ENCODE measurements at places on chromosomes 7 and 10. TPM values are rescaled to one million over a fixed set of nuclear protein-coding genes. Genes with fewer than 3 reads are reported as not detected.
A peak's percentile ranks its signal among the peaks of the same experiment; 100 is the strongest.

Gene PNLIPRP1
- polyA plus RNA-seq, result 9.2 TPM

Gene VSTM2A
- 0.68 TPM for polyA plus RNA-seq

DNA sequence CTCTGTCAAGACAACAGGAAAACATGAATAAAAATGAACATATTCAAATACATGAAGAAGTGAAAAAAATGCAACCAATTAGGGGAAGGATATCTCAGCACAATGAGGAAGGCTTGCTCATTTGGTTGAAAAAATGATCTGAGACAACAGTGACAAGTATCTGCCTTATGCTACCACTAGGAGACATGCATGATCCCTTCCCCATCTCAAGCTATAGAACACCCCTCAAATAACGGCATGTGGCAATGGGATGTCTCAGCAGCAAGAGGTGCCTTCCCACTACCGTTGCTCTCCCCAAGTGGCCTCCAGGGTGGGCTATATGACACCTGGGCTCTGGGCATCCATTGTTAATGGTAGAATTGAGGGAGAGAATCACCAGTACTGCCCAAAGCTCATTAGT lies 98.1 kb upstream of the RSU1 start:
- H3K27me3 ChIP-seq, result no peaks in the 10 kb centered on the region
- no peak overlapping the region for H3K27ac ChIP-seq
- no peak for DNase-seq
- no peaks in the 10 kb centered on the region for H3K4me1 ChIP-seq
- H3K36me3 ChIP-seq, result no peaks in the 10 kb centered on the region

DNA sequence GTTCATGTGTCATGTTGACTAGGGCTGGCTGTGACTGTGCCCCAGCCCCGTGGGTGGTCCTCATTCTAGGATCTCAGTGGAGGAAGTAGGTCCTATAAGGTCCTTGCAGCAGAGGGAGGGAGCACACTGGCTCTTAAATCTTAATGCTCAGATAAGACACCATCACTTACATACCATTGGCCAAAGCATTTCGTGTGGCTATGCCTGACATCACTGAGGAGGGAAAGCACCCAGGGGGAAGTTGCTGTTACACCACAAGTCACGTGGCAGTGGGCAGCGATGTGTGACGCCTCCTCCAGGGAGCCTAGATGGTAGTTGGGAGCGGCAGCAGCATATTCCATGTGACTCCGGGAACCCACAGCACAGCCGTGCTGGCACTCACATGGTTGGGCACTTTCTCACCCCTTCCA lies 224.7 kb upstream of the SH2B2 start:
- H3K4me3 ChIP-seq, result no peak overlapping the region
- no peak overlapping the region for H3K27ac ChIP-seq
- H3K4me1 ChIP-seq, result peaks cover 15% of the 10 kb centered on the region
- no peaks in the 10 kb centered on the region for H3K36me3 ChIP-seq
- no peak for DNase-seq

DNA sequence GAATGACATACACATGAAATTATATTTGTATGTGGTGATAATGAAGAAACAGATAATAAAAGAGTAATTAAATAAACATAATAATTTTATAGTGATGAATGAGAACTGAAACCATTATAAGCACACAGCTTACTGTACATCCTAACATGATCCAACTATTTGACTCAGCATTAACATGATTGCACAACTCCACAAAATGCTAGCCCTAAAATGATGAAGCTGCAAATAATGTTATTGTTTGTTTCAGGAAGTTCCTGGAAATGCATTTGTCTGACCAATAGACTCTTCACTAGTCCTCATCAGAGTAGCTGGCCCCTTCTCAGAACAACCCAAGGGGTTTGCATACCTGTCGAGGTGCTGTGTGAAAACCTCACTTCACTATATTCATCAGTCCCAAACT lies 115.5 kb downstream of the RTKN2 start:
- no peaks in the 10 kb centered on the region for H3K4me1 ChIP-seq
- no peak overlapping the region for H3K4me3 ChIP-seq
- no peaks in the 10 kb centered on the region for H3K36me3 ChIP-seq
- DNase-seq, result peak; percentile 19
- no peak overlapping the region for H3K27ac ChIP-seq
- no peaks in the 10 kb centered on the region for H3K27me3 ChIP-seq

GRCh38 chr7:86749741-86750665 lies 106.3 kb downstream of the GRM3 start:
- no peak overlapping the region for H3K4me3 ChIP-seq
- no peak overlapping the region for H3K27ac ChIP-seq
- H3K36me3 ChIP-seq, result no peaks in the 10 kb centered on the region
- H3K27me3 ChIP-seq, result no peaks in the 10 kb centered on the region
- H3K4me1 ChIP-seq, result no peaks in the 10 kb centered on the region

DNA sequence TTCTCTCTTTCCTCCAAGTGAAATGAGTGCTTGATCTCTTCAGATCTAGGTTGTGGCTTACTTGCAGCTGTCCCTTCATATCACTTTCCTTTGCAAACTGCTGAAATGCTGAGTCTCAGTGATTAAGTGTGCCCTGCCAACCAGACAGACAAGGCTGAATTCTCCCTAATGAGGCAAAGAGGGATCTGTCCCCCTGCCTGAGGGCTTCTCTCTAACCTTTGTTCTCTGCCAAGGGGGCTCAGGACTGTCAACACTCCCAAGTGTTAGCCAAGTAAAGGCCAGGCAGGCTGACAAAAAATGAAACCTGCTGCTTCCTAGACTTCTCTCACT lies at the start of gene MSS51:
Gene MSS51 (minus strand): TSS at position 24 of the 330 bp plus-strand sequence. CDS start 5,277 bp downstream, outside the sequence.
- no peak within 1 kb of the TSS for H3K27ac ChIP-seq
- H3K4me1 ChIP-seq, result no peaks in the 10 kb centered on the region
- no peaks in the 10 kb centered on the region for H3K27me3 ChIP-seq
- no peak within 1 kb of the TSS for H3K4me3 ChIP-seq
- no peak for DNase-seq
- peaks cover 48% of the 10 kb centered on the region for H3K36me3 ChIP-seq

DNA sequence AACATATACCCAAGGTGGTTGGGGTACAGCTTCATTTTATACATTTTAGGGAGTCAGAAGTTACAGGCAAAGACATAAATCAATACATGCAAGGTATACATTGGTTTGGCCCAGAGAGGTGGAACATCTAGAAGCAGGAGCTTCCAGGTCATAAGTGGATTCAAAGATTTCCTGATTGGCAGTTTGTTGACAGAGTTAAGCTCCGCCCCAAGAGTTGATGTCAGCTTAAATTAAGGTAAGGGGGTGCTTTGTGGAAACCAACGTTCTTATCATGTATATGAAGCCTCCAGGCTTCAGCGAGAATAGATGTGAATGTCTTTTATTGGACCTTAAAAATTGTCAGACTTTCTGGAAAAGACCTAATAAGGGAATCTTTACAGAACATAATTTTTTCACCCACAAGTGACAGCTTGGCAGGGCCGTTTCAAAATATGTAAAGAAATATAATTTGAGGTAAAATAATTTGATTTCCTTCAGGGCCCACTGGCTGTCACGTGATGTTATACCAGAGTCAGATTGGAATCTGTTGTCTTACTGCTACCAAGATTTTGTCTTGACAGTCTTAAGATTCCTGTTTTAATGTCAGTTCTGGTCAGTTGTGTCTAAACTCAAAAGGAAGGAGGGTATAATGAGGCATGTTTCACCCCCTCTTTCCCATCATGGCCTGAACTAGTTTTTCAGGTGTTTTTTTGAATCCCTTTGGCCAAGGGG lies 6.3 kb upstream of the PANK1 start:
- H3K27ac ChIP-seq, result no peak overlapping the region
- no peaks in the 10 kb centered on the region for H3K27me3 ChIP-seq
- no peaks in the 10 kb centered on the region for H3K4me1 ChIP-seq
- no peaks in the 10 kb centered on the region for H3K36me3 ChIP-seq

DNA sequence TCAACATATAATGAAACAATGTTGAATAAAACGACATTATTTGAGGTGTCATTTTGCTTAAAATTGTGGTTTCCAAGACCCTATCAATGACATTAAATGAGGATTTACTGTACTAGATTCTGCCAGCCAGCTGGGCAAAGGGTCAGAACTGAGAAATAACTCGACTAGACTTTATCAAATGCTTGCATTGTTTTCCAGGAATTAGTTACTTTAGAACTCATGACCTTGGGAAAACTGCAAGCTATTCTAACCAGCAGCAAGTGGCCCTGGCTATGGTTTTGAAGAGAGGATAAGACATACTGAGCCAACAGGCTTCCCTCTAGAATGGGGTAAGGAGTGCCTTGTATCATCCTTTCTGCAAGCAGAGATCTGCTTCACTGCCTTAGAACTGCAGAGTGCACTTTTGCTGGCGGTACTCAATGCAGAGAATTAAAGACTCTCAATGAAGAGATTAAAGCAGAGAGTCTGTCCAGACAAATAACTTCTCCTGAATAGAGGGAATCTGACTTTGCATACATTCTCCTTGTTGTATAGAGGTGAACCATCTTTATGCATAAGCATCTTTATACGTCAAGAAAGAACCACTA lies 281.5 kb downstream of the ARL4A start:
- no peak overlapping the region for H3K4me3 ChIP-seq
- no peaks in the 10 kb centered on the region for H3K36me3 ChIP-seq
- no peaks in the 10 kb centered on the region for H3K4me1 ChIP-seq
- no peak overlapping the region for H3K27ac ChIP-seq
- no peaks in the 10 kb centered on the region for H3K27me3 ChIP-seq

- DNase-seq, result peak; percentile 92
- no peaks in the 10 kb centered on the region for H3K36me3 ChIP-seq
- peak overlapping the region; percentile 28 for H3K4me3 ChIP-seq
- no peak overlapping the region for H3K27ac ChIP-seq
- H3K27me3 ChIP-seq, result peaks cover 6% of the 10 kb centered on the region
- H3K4me1 ChIP-seq, result peaks cover 7% of the 10 kb centered on the region
Measured at GRCh38 chr10:116787893-116788665, 45.7 kb upstream of the HSPA12A start.

All from stomach (tissue), 19 donors.